T-helper 2 cell treated with Interferon-gamma antibody and Interleukin-4, amounts not matched to agents 5 μg/mL and 100 μg/mL, for 36 hours (primary cell): ENCODE measurements at places on chromosomes 12 and 14.

GRCh38 chr12:65524666-65525065, 246.2 kb downstream of the MSRB3 start:
- no peak overlapping the region for H3K4me3 ChIP-seq
- no peaks in the 10 kb centered on the region for H3K27me3 ChIP-seq
- no peaks in the 10 kb centered on the region for H3K36me3 ChIP-seq
- H3K4me1 ChIP-seq: no peaks in the 10 kb centered on the region

DNA sequence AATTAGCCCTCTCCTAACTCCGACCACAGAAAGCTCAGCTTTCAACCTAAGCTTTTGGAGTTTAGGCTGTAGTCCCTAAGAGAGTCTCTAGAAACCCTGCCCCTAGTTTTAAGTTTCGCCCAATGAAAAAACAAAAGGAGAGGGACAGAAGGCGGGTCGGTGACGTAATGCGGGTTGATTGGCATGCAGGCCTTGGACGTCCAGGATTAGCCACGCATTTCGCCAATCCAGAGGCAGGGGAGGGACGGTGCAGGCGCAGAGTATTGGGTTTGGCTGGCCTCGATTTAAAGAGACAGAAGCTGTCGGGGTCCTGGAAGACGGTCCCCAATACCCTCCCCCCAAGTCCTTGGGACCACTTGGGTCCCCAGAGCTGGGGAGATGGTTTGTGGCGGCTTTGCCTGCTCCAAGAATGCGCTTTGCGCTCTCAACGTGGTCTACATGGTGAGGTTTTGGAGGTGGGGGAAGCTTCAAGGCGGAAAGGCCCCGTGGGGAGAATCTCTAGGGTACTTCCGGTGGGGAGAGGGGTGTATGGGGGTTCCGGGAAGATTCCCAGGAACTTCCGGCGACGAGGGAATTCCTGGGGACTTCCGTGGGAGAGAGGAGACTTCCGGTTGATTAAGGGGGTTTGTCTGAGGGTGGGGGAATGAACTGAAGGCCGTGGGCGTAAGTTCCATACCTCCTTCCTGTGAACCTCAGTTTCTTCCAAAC, at the start of gene TSPAN31:
Gene TSPAN31 (plus strand): TSS at position 263 of the 708 bp plus-strand sequence. CDS start 116 bp downstream, at position 379.
- peaks cover 39% of the 10 kb centered on the region for H3K36me3 ChIP-seq
- peak; percentile 93 for DNase-seq
- H3K4me1 ChIP-seq: peaks cover 42% of the 10 kb centered on the region

- DNase-seq: no peak
- peaks cover 6% of the 10 kb centered on the region for H3K27me3 ChIP-seq
- no peak overlapping the region for H3K27ac ChIP-seq
- H3K4me3 ChIP-seq: no peak overlapping the region
Observed at GRCh38 chr14:64728106-64728505, 23.9 kb downstream of the PLEKHG3 start.

DNA sequence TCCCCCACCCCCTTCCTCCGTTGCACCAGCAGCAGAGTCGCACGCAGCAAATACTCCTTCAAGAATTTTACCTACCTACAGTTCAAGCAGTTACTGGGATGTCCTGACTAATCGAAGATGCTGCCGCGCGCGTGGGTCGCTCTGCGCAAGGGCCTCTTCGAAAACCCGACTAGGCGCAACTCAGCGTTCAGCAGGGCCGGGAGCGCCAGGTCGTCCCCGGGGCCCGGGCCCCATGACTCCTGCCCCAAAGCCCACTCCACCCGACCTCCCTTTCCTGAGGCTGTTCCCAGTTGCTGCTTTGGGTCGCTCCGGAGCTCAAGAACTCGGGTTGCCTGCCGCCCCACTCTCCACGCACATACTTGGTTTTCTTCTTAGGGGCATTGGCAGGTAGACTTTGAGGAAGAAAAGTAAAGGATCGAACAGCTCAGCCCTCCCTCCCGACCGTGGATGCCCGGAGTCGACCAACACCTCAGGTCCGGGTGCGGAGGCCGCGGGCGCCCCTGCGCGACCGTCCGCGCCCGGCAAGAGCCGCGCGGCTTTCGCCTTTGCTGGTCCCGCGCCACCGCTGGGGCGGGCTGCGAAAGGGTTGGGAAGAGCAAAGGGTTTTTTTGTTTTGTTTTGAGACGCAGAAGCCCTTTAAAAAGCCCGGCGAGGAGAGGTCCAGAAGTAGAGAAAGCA, 1.9 kb downstream of the BMP4 start:
- peak; percentile 14 for DNase-seq
- peak overlapping the region; percentile 87 for H3K4me3 ChIP-seq
- peaks cover 25% of the 10 kb centered on the region for H3K4me1 ChIP-seq
- peaks cover 2% of the 10 kb centered on the region for H3K36me3 ChIP-seq

DNA sequence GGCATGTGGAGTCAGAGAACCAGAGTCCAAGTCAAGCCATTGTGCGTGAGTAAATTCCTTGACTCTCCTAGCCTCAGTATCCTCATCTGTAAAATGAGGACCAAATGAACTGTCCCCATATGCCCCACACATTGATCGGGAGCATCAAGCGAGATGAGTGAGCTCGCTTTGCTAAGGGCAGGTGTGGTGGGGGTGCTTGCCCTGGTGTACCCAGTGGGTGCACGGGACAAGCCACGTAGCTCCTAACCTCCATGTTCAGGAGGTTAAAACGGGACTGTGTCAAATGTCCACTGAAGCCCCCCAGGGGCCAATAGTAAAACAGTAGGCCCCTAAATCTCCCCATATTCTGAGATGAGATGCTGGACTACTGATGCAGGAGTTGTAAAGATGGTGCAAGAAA, 60.9 kb downstream of the SERPINA3 start:
- no peak overlapping the region for H3K4me3 ChIP-seq
- H3K27me3 ChIP-seq: peaks cover 2% of the 10 kb centered on the region
- DNase-seq: no peak
- no peaks in the 10 kb centered on the region for H3K4me1 ChIP-seq

- H3K27ac ChIP-seq: no peak overlapping the region
- no peaks in the 10 kb centered on the region for H3K36me3 ChIP-seq
- no peaks in the 10 kb centered on the region for H3K4me1 ChIP-seq
- no peak for DNase-seq
Observed at GRCh38 chr12:22321638-22322037, 12.9 kb downstream of the ST8SIA1 start.

DNA sequence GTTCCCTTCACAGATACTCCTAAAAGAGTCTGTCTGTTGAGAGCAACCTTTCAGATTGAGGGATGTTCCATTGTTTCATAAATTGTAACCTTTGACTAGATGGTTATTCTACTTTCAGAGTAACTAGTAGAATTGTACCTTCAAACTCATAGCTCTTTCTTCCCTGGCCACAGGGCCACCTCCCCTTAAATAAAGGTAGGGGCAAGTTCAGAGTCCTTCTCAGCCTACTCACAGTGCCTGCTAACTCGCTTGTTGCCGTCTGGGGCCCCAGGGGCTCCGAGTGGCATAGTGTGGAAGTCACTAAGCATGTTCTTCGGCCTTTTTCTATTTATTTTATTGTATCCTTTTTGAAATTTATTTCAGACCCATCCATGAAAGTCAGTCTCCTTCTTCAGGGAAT, 250.4 kb downstream of the ALX1 start:
- no peaks in the 10 kb centered on the region for H3K27me3 ChIP-seq
- H3K4me3 ChIP-seq: no peak overlapping the region
- DNase-seq: no peak

DNA sequence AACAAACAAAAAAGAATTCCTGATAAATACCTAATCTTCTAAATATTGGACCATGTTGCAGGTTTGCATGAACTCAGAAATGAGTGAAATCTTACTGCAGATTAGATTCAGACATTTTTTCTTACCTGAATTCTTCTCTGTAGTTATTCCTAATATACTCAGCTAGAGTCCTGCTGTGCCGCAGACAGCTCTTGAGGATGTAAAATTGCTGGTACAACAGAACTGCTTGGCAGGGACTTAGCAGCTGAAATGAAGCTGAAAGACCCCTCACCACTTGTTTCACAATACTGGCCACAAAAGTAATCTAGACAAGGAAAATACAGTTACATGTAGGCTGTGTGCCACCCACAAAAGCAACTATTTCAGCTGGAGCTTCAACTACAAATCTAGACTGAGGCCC, 48.3 kb upstream of the KICS2 start:
- H3K4me3 ChIP-seq: no peak overlapping the region
- no peaks in the 10 kb centered on the region for H3K4me1 ChIP-seq
- no peak for DNase-seq

- H3K4me3 ChIP-seq: no peak overlapping the region
- H3K27me3 ChIP-seq: peaks cover 52% of the 10 kb centered on the region
- no peaks in the 10 kb centered on the region for H3K4me1 ChIP-seq
- no peak for DNase-seq
Observed at GRCh38 chr12:10001171-10001776, 2.4 kb upstream of the CLEC1B start.

GRCh38 chr14:103994535-103995184, 52.3 kb upstream of the RD3L start:
- H3K4me3 ChIP-seq: no peak overlapping the region
- no peaks in the 10 kb centered on the region for H3K36me3 ChIP-seq
- H3K27me3 ChIP-seq: peaks cover 5% of the 10 kb centered on the region
- no peak overlapping the region for H3K27ac ChIP-seq
- H3K4me1 ChIP-seq: peaks cover 2% of the 10 kb centered on the region
- DNase-seq: no peak

DNA sequence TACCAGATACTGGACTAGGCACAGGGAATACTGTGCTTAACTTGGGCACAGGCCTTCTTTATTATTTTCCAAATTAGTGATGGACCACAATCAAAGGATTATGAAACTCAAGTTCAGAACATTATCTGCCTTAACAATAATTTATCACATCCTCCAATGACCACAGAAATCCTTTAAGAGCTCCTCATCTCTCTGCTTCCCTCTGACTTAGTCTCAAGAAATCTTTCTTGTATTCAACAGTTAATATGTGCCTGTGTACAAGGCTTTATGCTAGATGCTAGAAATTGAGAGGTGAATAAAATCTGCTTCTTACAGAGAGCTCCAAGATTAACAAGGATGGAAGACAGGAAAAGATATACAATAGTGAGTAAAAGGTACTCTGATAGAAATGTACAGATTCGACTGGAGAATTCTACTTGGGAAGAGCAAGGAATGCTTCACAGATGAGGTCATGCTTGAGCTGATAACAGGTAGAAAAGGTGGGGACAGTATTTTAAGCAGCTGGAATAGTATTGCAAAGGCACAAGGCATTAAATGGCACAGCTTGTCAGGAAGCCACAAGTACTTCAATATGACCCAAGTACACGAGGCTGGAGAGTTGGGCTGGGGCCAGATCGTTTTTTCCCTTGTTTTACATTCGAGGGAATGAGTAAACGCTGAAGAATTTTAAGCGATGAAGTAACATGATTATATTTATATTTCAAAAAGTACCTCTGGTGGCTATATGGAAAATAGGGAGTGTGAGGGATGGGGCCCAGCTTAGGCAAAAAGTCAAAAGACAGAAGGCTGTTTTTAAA, 55.1 kb upstream of the ARID2 start:
- peaks cover 24% of the 10 kb centered on the region for H3K27me3 ChIP-seq
- H3K27ac ChIP-seq: no peak overlapping the region
- H3K4me3 ChIP-seq: no peak overlapping the region
- peaks cover 6% of the 10 kb centered on the region for H3K4me1 ChIP-seq
- no peaks in the 10 kb centered on the region for H3K36me3 ChIP-seq

DNA sequence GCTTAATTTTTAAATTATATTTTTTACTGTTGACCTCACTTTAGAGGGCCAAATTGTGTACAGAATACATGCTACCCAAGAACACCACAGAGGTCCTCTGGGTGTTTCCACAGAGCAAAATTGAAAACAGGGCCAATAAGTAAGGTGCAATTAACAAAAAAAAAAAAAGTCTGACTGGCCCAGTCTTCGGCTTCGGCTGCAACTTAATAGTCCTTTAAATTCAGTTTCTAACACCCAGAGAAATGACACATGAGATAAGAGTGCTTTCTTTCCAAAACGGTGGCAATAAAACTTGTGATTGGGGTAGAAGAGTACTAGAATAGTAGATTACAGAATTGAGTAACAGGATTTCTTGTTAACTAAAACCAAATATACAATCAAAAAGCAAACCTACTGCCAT, 81.3 kb downstream of the MED13L start:
- DNase-seq: no peak
- peaks cover 34% of the 10 kb centered on the region for H3K4me1 ChIP-seq
- no peak overlapping the region for H3K27ac ChIP-seq
- no peak overlapping the region for H3K4me3 ChIP-seq
- H3K36me3 ChIP-seq: peaks cover 4% of the 10 kb centered on the region

DNA sequence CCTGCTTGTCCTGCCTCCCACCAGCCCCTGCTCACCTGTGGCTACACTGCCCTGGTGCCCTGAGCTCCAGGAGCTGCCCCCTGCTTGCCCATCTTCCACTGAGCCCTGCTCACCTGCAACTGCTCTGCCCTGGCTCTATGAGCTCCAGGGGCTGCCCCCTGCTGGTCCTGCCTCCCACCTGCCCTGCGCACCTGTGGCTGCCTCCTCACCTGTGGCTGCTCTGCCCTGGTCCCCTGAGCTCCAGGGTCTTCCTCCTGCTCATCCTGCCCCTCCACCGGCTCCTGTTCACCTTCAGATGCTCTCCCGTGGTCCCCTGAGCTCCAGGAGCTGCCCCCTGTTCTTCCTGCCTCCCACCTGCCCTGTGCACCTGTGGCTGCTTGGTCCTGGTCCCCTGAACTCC, 247.6 kb downstream of the TMEM121 start:
- no peaks in the 10 kb centered on the region for H3K36me3 ChIP-seq
- no peak overlapping the region for H3K27ac ChIP-seq
- no peak overlapping the region for H3K4me3 ChIP-seq
- DNase-seq: no peak
